ENCODE measurements at places on chromosomes 1 and 21. TPM values are rescaled to one million over a fixed set of nuclear protein-coding genes. Genes with fewer than 3 reads are reported as not detected.

DNA sequence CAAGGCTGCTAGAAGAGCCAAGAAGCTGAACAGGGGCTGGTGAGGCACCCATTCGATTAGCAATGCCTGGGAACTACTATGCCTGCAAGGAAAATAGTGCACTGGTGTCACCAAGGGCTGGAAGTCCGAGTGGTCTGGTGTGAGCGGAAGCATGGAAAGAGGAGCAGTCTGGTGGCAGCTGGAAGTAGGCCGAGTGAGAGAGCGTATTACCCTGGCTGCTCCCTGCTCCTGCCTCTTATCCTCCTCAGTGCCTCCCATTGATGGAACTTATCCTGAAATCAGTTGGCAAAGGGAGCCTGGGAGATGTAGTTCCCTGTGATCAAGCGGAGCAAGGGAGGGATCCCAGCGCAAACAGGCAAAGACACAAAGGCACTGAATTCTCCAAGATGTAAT is 9.6 kb downstream of the SMAP2 start:
- no peak overlapping the region for H3K4me3 ChIP-seq
- peaks cover 39% of the 10 kb centered on the region for H3K4me1 ChIP-seq
- peaks cover 2% of the 10 kb centered on the region for H3K27me3 ChIP-seq
- peak overlapping the region; percentile 32 for H3K27ac ChIP-seq

DNA sequence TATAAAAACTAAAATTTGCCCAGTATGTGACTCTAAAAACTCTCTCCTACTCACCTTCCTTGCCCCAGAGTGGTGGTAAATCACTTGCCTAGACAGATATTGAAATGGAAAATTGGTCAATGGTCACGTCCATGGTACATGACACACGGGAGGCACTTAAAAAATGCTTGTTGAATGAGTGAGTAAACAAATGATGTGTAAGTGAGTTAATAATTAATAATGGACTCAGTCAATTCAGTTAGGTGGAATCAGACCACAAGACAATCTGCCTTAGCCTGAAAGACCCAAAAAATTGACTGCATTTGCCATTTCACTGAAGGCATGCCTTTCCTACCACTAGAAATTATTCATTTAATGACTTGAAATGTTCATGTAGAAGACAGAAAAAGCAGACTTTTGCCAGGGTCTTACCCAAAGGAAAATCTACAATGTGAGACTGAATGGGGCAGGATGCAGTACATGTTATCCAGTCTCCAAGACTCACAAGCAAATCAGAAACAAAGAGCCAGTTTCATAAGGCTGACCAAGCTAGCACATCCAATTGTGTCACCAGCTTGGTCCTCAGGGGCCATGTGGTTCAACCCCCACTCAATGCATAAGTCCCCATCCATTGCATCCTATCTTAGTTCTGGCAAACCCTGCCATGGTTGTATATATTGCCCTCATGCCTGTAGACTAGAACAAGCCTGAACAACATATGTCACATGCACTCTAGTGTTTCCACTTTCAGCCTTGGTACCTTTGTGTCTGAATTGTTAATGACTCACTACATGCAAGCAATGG is 73.6 kb downstream of the TBX15 start:
- H3K4me1 ChIP-seq, result no peaks in the 10 kb centered on the region
- H3K27me3 ChIP-seq, result no peaks in the 10 kb centered on the region
- DNase-seq, result no peak
- peaks cover 56% of the 10 kb centered on the region for H3K36me3 ChIP-seq
- no peak overlapping the region for H3K27ac ChIP-seq

Gene FAM78B
- total RNA-seq, result 1.3 TPM

Gene ACTRT2
- total RNA-seq, result not detected

Gene WNT2B
- 1.3 TPM for total RNA-seq

DNA sequence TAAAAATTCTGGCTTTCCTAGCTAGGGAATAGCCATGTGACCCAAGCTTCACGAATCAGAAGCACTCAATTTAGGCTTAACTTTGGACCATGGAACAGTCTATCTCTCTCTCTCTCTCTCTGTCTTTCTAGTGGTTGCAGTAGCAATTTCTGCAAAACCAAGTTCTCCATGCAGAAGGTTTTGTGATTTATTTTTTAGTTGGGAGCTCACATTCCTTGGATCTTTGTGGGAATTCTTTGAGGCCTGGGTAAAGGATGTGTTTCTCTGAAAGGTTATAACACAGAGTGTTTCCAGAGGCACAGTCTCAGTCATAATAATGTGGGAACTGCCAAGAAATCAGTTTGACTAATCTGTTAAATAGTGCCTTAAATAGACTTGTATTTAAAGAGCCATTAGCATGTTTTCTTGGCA is 112.3 kb upstream of the COL11A1 start:
- peaks cover 2% of the 10 kb centered on the region for H3K27me3 ChIP-seq
- no peak overlapping the region for H3K27ac ChIP-seq
- no peak overlapping the region for H3K4me3 ChIP-seq
- no peaks in the 10 kb centered on the region for H3K36me3 ChIP-seq

- H3K36me3 ChIP-seq, result no peaks in the 10 kb centered on the region
- no peak for DNase-seq
- H3K4me3 ChIP-seq, result no peak overlapping the region
- H3K4me1 ChIP-seq, result peaks cover 15% of the 10 kb centered on the region
- no peak overlapping the region for H3K27ac ChIP-seq
These were observed 54.0 kb downstream of the COLGALT2 start for GRCh38 chr1:183983371-183984105.

Gene TRABD2B
- total RNA-seq, result 1.0 TPM

Gene ADCY10
- 0.31 TPM for total RNA-seq

- H3K27ac ChIP-seq, result no peak overlapping the region
- peaks cover 1% of the 10 kb centered on the region for H3K27me3 ChIP-seq
- DNase-seq, result no peak
- H3K4me1 ChIP-seq, result peaks cover 18% of the 10 kb centered on the region
These were observed 26.3 kb downstream of the RGS8 start for GRCh38 chr1:182658055-182658454.

DNA sequence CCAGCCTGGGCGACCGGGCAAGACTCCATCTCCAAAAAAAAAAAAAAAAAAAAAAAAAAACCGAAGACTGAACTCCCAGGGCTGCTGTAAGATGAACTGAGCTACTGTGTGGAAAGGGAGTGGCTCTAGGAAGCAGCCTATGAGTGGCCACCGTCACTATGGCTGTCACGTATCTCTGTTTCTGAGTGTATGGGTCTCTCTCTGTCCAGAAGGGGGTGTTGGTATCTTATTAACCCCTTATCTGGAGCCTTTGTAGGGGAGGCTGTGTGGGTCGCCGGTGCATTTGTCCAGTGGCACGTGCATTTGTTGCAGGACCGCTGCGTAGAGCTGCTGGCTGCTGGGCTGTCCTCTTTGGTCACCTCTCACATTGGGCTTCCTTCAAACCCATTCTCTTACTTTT is 326.6 kb downstream of the CAMTA1 start:
- H3K36me3 ChIP-seq, result peaks cover 11% of the 10 kb centered on the region
- H3K27me3 ChIP-seq, result peaks cover 6% of the 10 kb centered on the region
- H3K27ac ChIP-seq, result no peak overlapping the region
- H3K4me3 ChIP-seq, result no peak overlapping the region

Gene CNR2
- not detected for total RNA-seq

DNA sequence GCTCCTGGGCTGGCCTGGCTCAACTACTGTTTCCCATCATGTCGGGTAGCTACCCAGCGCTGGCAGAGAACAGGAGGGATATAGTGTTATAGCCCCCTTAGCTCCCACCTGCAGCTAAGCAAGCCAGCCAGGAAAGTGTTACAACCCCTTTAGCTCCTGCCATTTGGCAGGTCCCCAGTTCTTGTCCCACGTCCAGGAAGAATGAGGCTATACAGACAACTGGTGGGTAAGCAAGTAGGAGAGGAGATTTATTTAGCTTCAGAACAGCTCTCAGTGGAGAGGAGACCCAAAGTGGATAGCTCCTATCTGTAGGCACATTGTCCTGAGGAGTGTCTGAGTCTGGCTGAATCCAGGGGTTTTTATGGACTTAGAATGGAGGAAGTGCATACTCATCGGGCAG is 741.1 kb upstream of the B3GALT2 start:
- peaks cover 3% of the 10 kb centered on the region for H3K27me3 ChIP-seq
- no peak for DNase-seq
- H3K27ac ChIP-seq, result no peak overlapping the region
- H3K4me3 ChIP-seq, result no peak overlapping the region
- no peaks in the 10 kb centered on the region for H3K4me1 ChIP-seq

Gene C1orf21
- total RNA-seq, result 7.5 TPM

Gene TRIM58
- 1.4 TPM for total RNA-seq

Gene NCAM2
- 0.64 TPM for total RNA-seq

GRCh38 chr1:113380075-113380474 is 10.2 kb upstream of the MAGI3 start:
- H3K36me3 ChIP-seq, result no peaks in the 10 kb centered on the region
- H3K27me3 ChIP-seq, result peaks cover 3% of the 10 kb centered on the region
- H3K27ac ChIP-seq, result no peak overlapping the region
- no peak for DNase-seq
- H3K4me3 ChIP-seq, result no peak overlapping the region

Gene SH2D1B
- total RNA-seq, result not detected

GRCh38 chr1:6157132-6157527 is 23.0 kb downstream of the CHD5 start:
- H3K4me1 ChIP-seq, result peaks cover 6% of the 10 kb centered on the region
- peaks cover 4% of the 10 kb centered on the region for H3K36me3 ChIP-seq
- peaks cover 14% of the 10 kb centered on the region for H3K27me3 ChIP-seq
- H3K4me3 ChIP-seq, result no peak overlapping the region
- no peak for DNase-seq
- H3K27ac ChIP-seq, result no peak overlapping the region
